ENCODE measurements at places on chromosomes 4 and X.

DNA sequence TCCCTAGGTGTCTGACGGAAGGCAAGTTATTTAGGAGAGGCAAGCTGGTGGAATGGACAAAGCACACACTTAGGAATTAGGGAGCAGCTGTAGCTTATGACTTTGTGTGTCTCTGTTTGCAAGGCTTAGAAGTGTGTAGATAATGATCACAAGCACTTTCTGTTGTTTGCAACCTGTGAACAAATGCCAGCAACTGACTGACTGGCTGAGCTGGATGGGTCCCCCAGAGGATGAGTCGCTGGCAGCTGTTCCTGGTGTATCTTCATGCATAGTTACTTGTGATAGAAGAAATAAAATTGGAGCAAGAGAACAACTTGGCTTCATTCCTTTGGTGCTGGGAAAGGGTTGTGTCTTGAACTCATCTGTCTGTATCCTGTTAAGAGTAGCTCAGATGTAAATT lies 64.2 kb upstream of the BEND4 start:
- no peaks in the 10 kb centered on the region for H3K27me3 ChIP-seq
- DNase-seq: no peak
- H3K4me1 ChIP-seq: no peaks in the 10 kb centered on the region
- no peaks in the 10 kb centered on the region for H3K36me3 ChIP-seq
- no peak overlapping the region for H3K4me3 ChIP-seq

DNA sequence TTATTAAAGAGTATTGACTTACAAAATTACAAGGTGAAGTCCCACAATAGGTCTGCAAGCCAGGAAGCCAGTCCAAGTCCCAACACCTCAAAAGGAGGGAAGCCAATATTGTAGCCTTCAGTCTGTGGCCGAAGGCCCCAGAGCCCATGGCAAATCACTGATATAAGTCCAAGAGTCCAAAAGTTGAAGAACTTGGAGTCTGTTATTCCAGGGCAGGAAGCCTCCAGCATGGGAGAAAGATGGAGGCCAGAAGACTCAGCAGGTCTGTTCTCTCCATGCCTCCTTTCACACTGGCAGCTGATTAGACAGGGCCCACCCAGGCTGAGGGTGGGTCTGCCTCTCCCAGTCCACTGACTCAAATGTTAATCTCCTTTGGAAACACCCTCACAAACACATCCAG lies 18.1 kb downstream of the TDO2 start:
- no peak overlapping the region for H3K27ac ChIP-seq
- peaks cover 34% of the 10 kb centered on the region for H3K36me3 ChIP-seq
- H3K27me3 ChIP-seq: no peaks in the 10 kb centered on the region
- DNase-seq: no peak
- H3K4me3 ChIP-seq: no peak overlapping the region

- no peak overlapping the region for H3K27ac ChIP-seq
- no peaks in the 10 kb centered on the region for H3K36me3 ChIP-seq
- H3K27me3 ChIP-seq: peaks cover 13% of the 10 kb centered on the region
- H3K4me1 ChIP-seq: no peaks in the 10 kb centered on the region
These were observed 30.6 kb upstream of the IL9R start for GRCh38 chrX:155966876-155967275.

DNA sequence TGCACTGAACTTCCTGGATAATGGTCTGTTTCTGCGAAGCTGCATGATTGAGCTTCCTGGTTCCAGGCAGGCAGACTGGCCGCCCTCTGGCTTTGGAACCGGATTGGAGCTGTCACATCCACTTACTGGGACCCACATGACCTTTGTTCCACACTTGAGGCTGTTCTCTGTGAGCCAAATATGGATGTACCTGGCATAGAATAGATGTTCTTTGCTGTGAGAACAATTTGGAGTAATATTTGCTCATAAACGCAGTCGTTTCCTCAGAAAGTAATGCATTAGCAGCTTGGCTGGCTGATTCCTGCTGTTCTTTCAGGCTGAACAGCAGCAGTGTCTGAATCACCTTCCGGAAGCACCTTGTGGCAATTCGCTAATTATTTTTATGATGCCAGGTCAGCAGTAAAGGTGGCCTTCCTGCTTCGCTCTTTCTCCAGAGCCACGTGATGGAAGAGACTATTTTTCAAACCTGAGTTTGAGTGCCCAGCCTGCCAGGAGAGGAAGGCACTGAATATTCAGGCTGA lies 78.1 kb upstream of the BOD1L1 start:
- H3K27me3 ChIP-seq: no peaks in the 10 kb centered on the region
- H3K36me3 ChIP-seq: no peaks in the 10 kb centered on the region
- H3K27ac ChIP-seq: no peak overlapping the region
- H3K4me1 ChIP-seq: no peaks in the 10 kb centered on the region
- DNase-seq: no peak

GRCh38 chrX:102154900-102155805 lies 624 bp downstream of the BEX5 start:
- H3K36me3 ChIP-seq: no peaks in the 10 kb centered on the region
- no peaks in the 10 kb centered on the region for H3K4me1 ChIP-seq
- peak overlapping the region; percentile 54 for H3K27ac ChIP-seq
- H3K4me3 ChIP-seq: peak overlapping the region; percentile 35

DNA sequence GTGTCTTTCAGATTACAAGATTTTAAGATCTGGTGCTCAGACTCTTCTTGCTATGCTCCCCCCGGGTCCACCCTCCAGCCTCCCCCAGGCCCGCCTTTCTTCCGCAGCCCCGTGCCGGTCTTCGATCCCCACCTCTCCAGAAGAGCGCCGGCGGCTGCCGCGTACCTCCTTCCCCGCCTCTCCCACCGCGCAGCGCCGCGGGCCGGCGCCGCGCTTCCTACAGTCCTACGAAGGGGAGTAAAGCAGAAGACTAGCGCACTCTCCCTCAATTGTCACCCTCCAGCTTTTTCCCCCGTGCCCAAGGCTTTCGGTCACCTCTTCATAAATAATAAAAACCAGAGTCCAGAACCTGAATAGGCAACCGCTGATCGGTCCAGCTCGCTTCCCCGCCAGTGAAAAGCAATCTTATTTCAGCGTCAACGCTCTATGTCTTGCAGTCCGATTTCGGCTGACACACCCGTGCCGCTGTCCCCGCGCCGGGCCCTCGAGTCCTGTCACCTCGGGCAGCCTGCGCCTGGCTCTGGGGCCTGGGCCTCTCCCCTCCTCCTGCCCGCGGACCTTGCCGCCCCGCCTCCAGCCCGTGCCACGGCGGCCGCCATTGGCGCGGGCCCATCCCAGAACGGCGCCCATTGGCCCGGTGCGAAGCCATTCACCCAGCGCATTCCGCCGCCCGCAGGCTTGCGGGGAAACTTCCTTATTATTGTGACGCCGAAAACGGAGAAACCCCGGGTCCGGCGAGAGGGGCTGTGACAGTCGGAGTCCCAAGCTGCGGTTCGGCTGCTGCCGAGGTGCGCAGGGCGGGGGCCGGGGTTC lies at the start of gene HERC3:
TSS of gene HERC3 (plus strand) at position 694 of the 813 bp plus-strand sequence. CDS start 13,344 bp downstream, outside the sequence.
- H3K27me3 ChIP-seq: no peaks in the 10 kb centered on the region
- DNase-seq: peak; percentile 97
- H3K36me3 ChIP-seq: peaks cover 17% of the 10 kb centered on the region

- peak; percentile 47 for DNase-seq
- H3K27me3 ChIP-seq: no peaks in the 10 kb centered on the region
- no peaks in the 10 kb centered on the region for H3K36me3 ChIP-seq
- H3K4me3 ChIP-seq: peak overlapping the region; percentile 51
- no peak overlapping the region for H3K27ac ChIP-seq
These were observed 1.2 kb downstream of the NLGN4X start for GRCh38 chrX:6227453-6227835.

- DNase-seq: no peak
- H3K4me1 ChIP-seq: no peaks in the 10 kb centered on the region
- no peak overlapping the region for H3K4me3 ChIP-seq
- no peaks in the 10 kb centered on the region for H3K27me3 ChIP-seq
- no peaks in the 10 kb centered on the region for H3K36me3 ChIP-seq
- no peak overlapping the region for H3K27ac ChIP-seq
These were observed 239.7 kb upstream of the FAM241A start for GRCh38 chr4:111905511-111905910.

GRCh38 chr4:155599085-155599484 lies 67.6 kb upstream of the GUCY1A1 start:
- no peaks in the 10 kb centered on the region for H3K4me1 ChIP-seq
- H3K27ac ChIP-seq: no peak overlapping the region
- no peak for DNase-seq

DNA sequence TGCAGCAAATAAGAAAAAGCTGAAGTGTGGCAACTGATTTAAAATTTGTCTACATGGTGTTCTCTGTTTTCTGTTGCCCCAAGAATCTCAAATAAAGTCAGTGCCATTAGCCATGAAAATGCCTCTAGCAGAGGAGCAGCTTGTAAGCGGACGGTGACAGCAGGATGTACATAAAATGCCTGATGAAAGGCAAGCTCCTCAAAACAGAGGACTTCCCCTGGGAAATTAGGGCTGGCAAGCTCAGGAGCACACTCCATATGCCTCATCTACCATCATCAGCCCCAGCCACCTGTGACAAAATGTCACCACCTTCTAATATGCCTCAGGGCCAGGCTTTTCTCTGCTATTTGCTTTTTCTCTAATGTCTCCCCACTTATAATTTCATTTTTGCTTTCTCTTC lies 54.5 kb downstream of the ASB9 start:
- H3K4me1 ChIP-seq: no peaks in the 10 kb centered on the region
- no peak overlapping the region for H3K27ac ChIP-seq
- DNase-seq: no peak
- H3K36me3 ChIP-seq: no peaks in the 10 kb centered on the region
- H3K4me3 ChIP-seq: no peak overlapping the region
- no peaks in the 10 kb centered on the region for H3K27me3 ChIP-seq

- H3K27ac ChIP-seq: no peak overlapping the region
These were observed 364.5 kb downstream of the MAPK10 start for GRCh38 chr4:85995361-85995760.

DNA sequence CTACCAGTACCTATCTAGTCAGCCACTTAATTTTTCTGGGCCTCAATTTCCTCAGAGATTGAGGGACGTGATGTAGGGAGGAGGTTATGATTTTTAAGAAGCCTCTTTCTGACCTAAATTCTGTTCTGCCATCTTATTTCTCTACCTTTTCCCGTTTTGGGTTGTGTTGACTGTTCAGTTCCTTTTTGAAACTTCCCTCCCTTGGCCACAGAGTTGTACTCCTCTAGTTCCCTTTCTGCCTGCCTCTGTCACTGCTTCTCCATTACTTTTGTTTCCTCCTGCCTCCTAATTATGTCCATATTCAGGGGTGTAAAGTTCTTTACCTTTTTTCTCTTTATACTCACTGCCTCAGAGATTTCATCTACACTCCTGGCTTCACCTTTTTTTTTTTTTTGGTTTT lies 25.4 kb downstream of the CLCN5 start:
- no peak overlapping the region for H3K4me3 ChIP-seq
- no peak overlapping the region for H3K27ac ChIP-seq
- H3K36me3 ChIP-seq: no peaks in the 10 kb centered on the region
- no peaks in the 10 kb centered on the region for H3K4me1 ChIP-seq

- no peak for DNase-seq
- no peaks in the 10 kb centered on the region for H3K36me3 ChIP-seq
- H3K4me3 ChIP-seq: no peak overlapping the region
- no peak overlapping the region for H3K27ac ChIP-seq
- H3K27me3 ChIP-seq: no peaks in the 10 kb centered on the region
These were observed 18.2 kb downstream of the SH3KBP1 start for GRCh38 chrX:19869193-19869592.

DNA sequence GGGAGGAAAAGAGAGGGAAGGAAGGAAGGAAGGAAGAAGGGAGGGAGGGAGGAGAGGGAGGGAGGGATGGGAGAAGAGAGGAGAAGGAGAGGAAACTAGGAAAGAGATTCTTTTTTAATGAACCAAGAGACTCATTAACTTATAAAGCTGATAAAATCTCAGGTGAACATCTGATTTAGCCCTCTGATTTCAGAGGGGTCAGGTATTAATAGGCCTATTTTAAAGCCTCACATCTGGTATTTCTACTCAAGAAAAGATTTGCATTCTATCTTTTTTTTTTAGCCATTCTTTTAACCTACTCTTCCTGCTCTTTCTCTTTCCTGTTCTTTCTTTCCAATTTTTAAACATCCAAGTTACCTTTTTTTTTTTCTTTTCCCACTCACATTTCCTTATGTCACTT lies 103.3 kb upstream of the CPEB2 start:
- no peaks in the 10 kb centered on the region for H3K36me3 ChIP-seq
- H3K4me3 ChIP-seq: no peak overlapping the region
- H3K4me1 ChIP-seq: no peaks in the 10 kb centered on the region

- DNase-seq: no peak
- H3K27me3 ChIP-seq: no peaks in the 10 kb centered on the region
- H3K4me1 ChIP-seq: no peaks in the 10 kb centered on the region
- no peaks in the 10 kb centered on the region for H3K36me3 ChIP-seq
- H3K4me3 ChIP-seq: no peak overlapping the region
These were observed 16.9 kb upstream of the HPRT1 start for GRCh38 chrX:134443020-134443419.

DNA sequence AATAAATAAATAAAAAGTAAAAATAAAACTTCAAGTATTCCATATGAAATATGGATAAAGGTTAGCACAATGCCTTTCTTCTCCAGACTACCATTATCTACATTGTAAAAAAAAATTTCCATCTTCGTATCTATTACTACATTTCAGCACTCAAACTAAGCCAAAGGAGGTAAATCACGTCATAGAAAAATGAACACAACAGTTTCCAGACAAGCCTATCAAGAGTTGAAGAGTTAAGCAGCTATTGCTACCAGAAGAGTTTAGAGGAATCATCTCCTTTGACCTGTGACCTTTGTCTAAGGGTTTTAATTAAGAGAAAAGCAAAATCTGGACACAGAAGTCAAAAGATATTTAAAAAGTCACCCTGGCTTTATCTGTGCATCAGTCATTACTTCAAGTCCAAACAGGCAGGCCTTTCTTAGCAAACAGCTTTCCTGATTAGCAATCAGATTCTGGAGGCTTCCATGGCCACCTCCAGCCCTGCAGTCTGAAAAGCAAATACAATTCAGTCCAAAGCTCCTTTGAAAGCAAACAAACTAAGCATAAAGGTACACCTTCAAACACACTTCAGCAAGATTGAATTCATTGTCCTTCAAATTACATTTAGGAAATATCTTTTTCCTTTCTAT lies 82.2 kb downstream of the APBB2 start:
- H3K4me3 ChIP-seq: no peak overlapping the region
- peaks cover 4% of the 10 kb centered on the region for H3K4me1 ChIP-seq
- H3K27ac ChIP-seq: no peak overlapping the region
- DNase-seq: no peak

DNA sequence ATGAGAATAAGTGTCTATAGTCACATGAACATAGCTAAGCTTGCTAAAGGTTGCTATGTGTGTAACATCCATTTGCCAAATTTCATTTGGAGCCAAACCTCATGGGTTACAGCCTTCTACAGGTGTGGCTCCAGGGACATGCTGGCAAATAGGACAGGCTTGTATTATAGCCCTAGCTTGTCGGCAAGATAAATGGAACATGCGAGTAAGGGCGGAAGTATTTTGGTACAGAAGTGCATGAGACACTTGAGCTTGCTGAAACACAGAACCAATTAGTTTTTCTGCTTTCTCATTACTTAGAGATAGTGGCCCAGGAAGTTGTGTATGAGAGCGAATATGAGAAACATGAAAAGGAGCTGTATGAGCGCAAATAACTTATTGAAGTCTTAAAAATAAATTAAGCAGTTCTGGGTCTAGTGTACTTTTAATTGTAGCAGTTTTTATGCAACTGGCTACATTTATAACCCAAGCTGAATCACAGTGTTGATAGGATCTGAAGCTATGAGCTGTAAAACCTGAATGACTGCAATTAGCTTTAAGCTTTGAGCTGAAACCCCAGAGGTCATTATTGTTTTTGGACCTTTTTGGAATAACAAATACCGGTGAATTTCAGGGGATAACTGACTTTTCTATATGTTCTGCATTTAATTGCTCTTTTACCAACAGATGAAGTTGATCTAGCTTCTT lies 64.6 kb downstream of the KDM5C start:
- no peaks in the 10 kb centered on the region for H3K27me3 ChIP-seq
- no peak overlapping the region for H3K27ac ChIP-seq
- H3K4me3 ChIP-seq: no peak overlapping the region
- peaks cover 10% of the 10 kb centered on the region for H3K36me3 ChIP-seq
- no peaks in the 10 kb centered on the region for H3K4me1 ChIP-seq
